ENCODE measurements at places on chromosomes 7 and 10.
A peak's percentile ranks its signal among the peaks of the same experiment; 100 is the strongest.

- DNase-seq = no peak
Measured at GRCh38 chr7:408751-409311, 110.8 kb downstream of the PDGFA start.

DNA sequence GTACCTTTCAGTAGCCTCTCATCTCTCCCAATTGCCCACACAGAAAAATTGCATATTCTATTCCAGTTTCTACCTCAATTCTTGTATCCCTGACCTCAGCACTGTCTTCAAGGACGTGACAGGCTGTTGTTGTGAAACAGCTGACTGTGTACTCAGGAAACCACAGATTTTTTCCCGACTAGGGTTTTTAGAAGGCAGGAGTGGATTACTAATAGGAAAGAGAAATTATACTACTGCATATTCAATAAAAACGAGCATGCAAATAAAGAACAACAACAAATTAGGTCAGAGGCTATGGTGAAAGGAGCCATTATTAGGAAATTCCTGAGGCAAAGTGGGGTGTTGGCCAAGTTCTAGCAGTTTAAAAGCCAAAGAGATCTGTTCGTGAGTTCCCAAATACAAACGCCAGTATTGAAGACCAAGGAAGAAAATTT, 93.4 kb downstream of the DOCK4 start:
- DNase-seq = no peak

DNA sequence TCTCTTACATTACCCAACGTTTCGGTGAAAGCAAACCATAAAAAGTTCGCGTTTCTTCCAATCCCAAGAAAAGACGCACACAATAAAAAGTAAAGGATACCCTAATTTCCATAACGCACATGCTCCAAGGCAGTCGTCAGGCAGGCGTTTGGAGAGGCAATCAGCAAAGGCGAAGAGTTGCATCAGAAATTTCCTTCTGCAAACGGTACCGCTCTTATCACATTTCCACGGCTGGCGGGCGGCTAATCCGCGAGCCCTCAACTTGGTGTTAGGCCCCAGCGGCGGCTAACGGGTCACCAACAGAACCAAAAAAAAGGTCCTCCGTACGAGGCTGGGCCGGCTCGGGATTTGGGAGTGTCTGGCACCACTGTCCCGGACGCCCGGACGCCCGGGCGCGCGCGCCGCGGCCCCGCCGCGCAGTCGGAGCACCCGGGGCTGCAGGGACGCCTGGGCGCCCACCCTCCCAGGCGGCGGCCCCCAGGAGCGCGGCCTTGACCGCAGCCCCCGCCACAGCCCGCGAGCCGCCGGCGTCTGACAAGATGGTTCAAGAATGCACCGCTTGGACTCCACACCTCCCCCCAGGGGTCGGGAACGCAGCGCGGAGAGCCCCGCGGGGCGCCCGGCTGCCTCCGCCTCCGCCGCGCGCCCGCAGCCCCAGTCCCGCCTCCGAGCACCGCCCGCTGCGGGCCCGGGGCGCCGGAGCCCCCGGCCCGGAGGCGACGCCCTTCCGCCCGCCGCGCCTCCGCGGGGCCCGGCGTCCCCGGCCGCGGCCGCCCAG, 9.8 kb upstream of the GRB10 start:
- peak; percentile 29 for DNase-seq

GRCh38 chr7:5525271-5526099, 101.9 kb upstream of the TNRC18 start:
- DNase-seq = peak; percentile 70

GRCh38 chr10:13180788-13181187, 19.4 kb downstream of the MCM10 start:
- no peak for DNase-seq

DNA sequence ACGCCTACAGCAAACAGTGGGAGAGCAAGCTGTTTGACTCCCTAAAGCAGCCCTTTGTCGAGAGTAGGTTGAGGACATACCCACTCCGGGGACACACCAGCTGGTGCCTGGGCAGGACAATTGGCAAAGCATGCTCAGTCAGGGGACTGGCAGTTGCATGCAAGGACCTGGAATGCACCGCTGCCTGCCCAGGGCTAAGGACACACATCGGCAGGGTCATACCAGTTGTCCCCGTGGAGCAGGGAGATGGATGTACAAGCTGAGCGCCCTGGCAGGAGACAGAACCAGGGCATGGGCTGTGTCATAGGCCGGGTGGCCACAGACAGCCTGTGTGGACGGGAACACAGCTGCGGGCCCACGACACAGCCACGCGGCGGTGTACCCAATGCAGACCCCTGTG, 18.3 kb upstream of the ELN start:
- no peak for DNase-seq

DNA sequence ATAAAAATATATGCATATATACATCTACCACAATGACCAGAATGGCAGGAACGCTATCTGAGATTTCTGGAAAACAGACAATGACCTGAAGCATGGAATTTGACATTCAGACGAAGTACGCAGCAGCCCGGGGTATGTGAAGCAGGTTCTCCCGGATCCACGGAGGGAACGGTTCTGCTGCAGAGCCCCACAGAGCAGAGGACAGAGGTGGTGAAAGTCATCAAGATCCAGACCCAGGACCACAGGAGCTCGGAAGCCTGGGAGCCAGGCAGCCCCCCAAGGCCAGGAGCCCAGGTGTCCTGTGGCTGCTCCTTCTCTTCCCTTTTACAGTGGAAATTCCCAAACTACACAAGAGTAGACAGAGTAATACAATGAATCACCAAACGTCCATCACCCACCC, 42.1 kb upstream of the DNAAF5 start:
- DNase-seq = no peak

- no peak for DNase-seq
Measured at GRCh38 chr10:35306852-35307251, 29.5 kb upstream of the CCNY start.

- no peak for DNase-seq
Measured at GRCh38 chr10:96637709-96638108, 50.9 kb upstream of the TM9SF3 start.

DNA sequence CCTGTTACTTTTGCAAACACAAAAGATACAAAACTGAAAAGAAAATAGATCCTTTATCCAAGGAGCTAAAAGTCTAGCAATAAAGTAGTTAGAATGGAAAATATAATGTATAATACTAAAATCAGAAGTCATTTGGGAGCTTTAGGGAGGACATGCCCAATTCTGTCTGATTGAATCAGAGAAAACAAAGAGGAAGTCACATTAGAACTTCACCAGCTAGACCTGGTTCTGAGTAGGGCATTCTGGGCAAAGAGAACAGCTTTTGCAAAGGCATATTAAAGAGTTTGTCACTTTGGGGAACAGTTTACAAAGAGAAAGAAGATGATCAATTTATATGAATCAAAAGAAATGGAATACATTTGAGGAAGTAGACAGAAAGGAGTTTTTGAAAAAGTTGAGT, 107.0 kb upstream of the PRSS1 start:
- DNase-seq = no peak

Measured in fibroblast of skin of left quadriceps (primary cell).